ENCODE measurements at places on chromosomes 4 and X.

DNA sequence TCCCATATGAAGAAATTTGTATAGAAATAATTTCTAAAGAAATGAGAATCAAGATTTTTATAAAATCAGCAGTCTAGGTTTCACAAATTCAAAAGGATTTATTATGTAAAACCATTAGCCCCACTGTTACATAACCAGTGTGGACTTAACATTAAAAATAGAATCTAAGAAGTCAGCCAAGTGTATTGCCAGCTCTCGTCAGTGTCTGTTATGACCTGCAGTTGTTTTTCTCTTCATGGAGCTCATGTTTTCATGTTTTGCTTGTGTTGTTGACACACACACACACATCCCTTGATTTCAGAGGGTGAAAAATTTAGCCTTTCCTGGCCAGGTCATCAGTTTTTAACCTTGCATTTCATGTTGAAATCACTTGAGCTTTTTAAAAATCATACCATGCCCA is 39.5 kb downstream of the USP38 start:
- no peak overlapping the region for H3K4me3 ChIP-seq
- DNase-seq: peak; percentile 38
- no peak overlapping the region for H3K27ac ChIP-seq
- no peaks in the 10 kb centered on the region for H3K36me3 ChIP-seq
- no peaks in the 10 kb centered on the region for H3K27me3 ChIP-seq

GRCh38 chr4:42928582-42928981 is 36.1 kb downstream of the GRXCR1 start:
- no peak overlapping the region for H3K4me3 ChIP-seq
- no peak for DNase-seq
- H3K4me1 ChIP-seq: no peaks in the 10 kb centered on the region
- no peak overlapping the region for H3K27ac ChIP-seq

DNA sequence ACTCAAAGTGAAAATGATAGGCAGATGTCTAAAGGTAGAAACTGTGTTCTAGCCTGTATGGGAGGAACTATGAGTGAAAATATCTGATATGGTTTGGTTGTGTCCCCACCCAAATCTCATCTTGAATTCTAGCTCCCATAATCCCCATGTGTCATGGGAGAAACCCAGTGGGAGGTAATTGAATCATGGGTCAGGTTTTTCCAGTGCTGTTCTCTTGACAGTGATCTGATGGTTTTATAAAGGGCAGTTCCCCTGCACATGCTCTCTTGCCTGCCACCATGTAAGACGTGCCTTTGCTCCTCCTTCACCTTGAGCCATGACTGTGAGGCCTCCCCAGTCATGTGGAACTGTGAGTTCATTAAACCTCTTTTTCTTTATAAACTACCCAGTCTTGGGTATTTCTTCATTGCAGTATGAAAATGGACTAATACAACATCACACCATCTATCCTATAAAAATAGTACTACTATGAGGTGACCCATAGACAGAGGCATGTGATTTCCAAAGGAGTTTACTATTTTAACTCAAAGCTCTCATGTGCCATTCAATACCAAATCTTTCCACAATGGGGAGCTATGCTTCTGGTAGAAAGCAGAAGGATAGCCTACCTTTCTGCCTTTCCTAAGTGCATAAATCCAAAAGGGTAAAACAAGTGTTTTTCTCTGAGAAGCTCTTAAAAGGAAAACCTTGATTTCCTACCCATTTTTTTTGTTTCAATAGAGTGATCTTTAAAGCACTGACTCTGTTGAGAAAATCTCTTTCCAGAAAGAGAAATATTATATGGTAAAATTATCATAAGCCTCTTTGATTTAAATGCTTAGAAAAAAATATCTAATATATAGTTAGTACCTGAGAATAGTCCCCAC is 38.8 kb downstream of the SEC31A start:
- no peak overlapping the region for H3K27ac ChIP-seq
- DNase-seq: peak; percentile 11
- no peak overlapping the region for H3K4me3 ChIP-seq

DNA sequence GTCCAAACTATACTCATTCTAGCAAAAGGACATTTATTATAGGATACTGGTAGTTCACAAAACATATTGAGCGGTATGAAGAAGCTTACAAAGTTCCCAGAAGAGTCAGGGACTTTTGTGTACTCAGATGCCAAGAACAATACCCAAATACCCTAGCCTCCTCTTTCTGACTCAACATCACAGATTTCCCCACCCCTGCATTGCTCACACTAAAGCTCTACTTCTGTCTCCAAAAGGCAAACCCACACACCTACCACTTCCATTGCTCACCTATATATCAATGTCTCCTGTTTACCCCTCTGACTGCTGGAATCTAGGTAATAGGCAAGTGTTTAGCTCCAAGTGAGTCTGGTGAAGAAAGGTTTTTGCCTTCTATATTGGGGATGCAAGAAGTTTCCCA is 100.7 kb upstream of the HCCS start:
- no peaks in the 10 kb centered on the region for H3K4me1 ChIP-seq
- H3K27ac ChIP-seq: no peak overlapping the region
- no peak overlapping the region for H3K4me3 ChIP-seq
- H3K27me3 ChIP-seq: no peaks in the 10 kb centered on the region
- no peak for DNase-seq

- peaks cover 87% of the 10 kb centered on the region for H3K27me3 ChIP-seq
- peak within 1 kb of the TSS; percentile 26 for H3K4me3 ChIP-seq
- DNase-seq: peak; percentile 85
- H3K36me3 ChIP-seq: no peaks in the 10 kb centered on the region
- no peak within 1 kb of the TSS for H3K27ac ChIP-seq
- H3K4me1 ChIP-seq: peaks cover 20% of the 10 kb centered on the region
These were observed at the start of gene ARX for GRCh38 chrX:25015486-25016360. TSS of gene ARX (minus strand) at chrX:25015965. CDS start at chrX:25015737, 228 bp downstream.

GRCh38 chrX:825991-826390 is 195.4 kb downstream of the SHOX start:
- no peak overlapping the region for H3K4me3 ChIP-seq
- no peaks in the 10 kb centered on the region for H3K27me3 ChIP-seq
- peak; percentile 91 for DNase-seq
- no peaks in the 10 kb centered on the region for H3K4me1 ChIP-seq
- H3K27ac ChIP-seq: peak overlapping the region; percentile 92
- no peaks in the 10 kb centered on the region for H3K36me3 ChIP-seq

DNA sequence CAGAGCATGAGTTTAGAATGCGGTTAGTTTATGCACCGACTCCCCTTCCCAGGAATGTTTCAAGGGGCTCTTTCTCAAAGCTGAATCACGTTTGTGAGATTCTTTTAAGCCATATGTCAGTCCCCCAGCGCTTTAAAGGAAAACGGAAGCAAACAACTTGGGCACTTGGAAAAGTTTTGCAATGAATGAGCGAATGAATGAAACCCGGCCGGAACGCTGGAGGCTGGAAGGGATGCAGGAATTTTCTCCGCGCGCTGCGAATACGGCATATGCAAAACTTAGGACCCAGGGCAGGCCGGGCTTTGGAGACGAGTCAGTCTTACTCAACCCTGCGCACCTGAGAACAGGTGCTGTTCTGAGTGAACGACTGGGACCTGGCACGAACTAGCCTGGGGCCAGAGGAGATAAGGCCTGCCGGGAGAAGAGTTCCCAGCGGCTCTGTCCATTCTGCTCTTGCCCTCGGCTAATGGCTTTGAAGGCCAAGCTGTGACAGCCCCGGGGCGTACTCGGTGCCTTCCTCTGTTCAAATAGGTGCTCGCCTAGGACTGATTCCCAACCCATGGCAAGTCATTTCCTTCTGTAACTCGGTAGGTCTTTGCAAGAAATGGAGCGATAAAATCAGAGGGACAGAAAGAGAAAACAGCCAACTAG is 743 bp upstream of the NRK start:
- peaks cover 34% of the 10 kb centered on the region for H3K27me3 ChIP-seq
- peak overlapping the region; percentile 96 for H3K27ac ChIP-seq
- DNase-seq: peak; percentile 68
- peak overlapping the region; percentile 72 for H3K4me3 ChIP-seq
- H3K4me1 ChIP-seq: peaks cover 2% of the 10 kb centered on the region

DNA sequence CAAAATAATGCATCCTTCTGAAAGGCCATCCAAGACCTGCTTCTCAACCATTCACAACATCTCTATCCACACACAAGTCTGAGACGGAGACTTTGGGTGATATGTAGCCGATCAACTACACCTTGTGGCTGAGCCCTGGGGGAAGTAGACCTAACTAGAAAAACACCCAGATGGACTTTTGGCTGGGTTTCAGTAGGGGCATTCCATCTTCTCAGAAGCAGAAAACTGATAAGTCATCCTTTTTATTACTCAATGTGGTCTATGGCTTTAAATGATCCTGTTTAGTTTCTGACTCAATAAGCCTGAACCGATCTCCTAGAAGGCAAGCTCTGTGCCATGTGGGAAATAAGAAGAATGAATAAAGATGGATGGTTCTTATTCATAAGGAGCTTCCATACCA is 82.5 kb upstream of the AFF2 start:
- H3K27me3 ChIP-seq: no peaks in the 10 kb centered on the region
- DNase-seq: no peak
- no peak overlapping the region for H3K27ac ChIP-seq
- no peaks in the 10 kb centered on the region for H3K36me3 ChIP-seq
- no peaks in the 10 kb centered on the region for H3K4me1 ChIP-seq

- peaks cover 24% of the 10 kb centered on the region for H3K27me3 ChIP-seq
- no peaks in the 10 kb centered on the region for H3K36me3 ChIP-seq
These were observed 45.6 kb downstream of the FHL1 start for GRCh38 chrX:136192839-136193414.

- no peak overlapping the region for H3K4me3 ChIP-seq
- DNase-seq: peak; percentile 48
- no peaks in the 10 kb centered on the region for H3K27me3 ChIP-seq
- no peaks in the 10 kb centered on the region for H3K4me1 ChIP-seq
- H3K36me3 ChIP-seq: no peaks in the 10 kb centered on the region
These were observed 485.7 kb upstream of the HS3ST1 start for GRCh38 chr4:11914406-11914805.

DNA sequence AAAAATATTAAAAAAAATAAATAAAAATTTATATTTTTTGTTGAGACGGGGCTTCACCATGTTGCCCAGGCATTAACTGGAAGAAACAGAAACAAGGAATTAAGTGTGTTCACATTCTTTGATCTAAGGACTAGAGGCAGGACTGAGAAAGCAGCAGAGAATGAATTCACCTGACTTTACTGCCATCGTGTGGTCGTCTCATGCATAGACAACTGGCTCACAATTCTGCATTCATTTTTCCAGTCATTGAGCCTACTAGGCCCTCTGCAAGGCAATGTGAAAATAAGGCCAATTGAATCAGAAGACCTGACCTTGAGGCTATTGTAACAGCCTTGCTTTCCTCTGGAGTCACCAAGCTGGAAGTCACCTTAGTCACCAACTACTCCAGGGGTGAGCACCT is 37.4 kb downstream of the LHFPL1 start:
- no peaks in the 10 kb centered on the region for H3K36me3 ChIP-seq
- no peak overlapping the region for H3K27ac ChIP-seq
- peak; percentile 76 for DNase-seq
- H3K4me1 ChIP-seq: no peaks in the 10 kb centered on the region
- H3K27me3 ChIP-seq: peaks cover 14% of the 10 kb centered on the region

- DNase-seq: no peak
- no peak overlapping the region for H3K4me3 ChIP-seq
- H3K27me3 ChIP-seq: no peaks in the 10 kb centered on the region
- no peaks in the 10 kb centered on the region for H3K4me1 ChIP-seq
- no peaks in the 10 kb centered on the region for H3K36me3 ChIP-seq
- no peak overlapping the region for H3K27ac ChIP-seq
These were observed 951.1 kb downstream of the FAT4 start for GRCh38 chr4:126265888-126266287.

DNA sequence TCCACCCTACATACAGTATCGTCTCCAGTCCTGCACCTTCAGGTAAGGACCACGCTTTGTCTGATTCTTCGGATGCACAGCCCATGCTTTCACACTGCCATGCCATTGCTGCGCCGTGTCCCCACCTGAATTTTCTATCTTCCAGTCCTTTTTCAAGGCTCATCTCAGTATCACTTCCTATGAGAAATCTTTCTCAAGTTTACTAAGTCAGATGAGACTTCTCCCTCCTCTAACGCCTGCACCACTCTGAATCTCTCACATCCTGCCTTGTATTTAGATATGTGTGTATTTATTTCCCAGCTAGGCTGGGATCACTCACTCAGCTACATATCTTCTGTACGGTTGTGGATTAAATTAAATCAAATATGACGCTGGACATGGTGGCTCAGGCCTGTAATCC is 116.8 kb downstream of the SMIM20 start:
- H3K4me1 ChIP-seq: peaks cover 50% of the 10 kb centered on the region
- no peak for DNase-seq
- no peak overlapping the region for H3K4me3 ChIP-seq
- peaks cover 9% of the 10 kb centered on the region for H3K27me3 ChIP-seq
- peak overlapping the region; percentile 75 for H3K27ac ChIP-seq
- H3K36me3 ChIP-seq: no peaks in the 10 kb centered on the region

GRCh38 chr4:76799718-76800117 is 98.2 kb downstream of the SOWAHB start:
- peaks cover 7% of the 10 kb centered on the region for H3K4me1 ChIP-seq
- H3K36me3 ChIP-seq: no peaks in the 10 kb centered on the region
- no peaks in the 10 kb centered on the region for H3K27me3 ChIP-seq
- DNase-seq: no peak

- peaks cover 2% of the 10 kb centered on the region for H3K27me3 ChIP-seq
- no peaks in the 10 kb centered on the region for H3K36me3 ChIP-seq
- no peak overlapping the region for H3K27ac ChIP-seq
- no peak overlapping the region for H3K4me3 ChIP-seq
- no peaks in the 10 kb centered on the region for H3K4me1 ChIP-seq
- peak; percentile 56 for DNase-seq
These were observed 5.0 kb downstream of the P2RY10 start for GRCh38 chrX:78950009-78950835.

- no peak overlapping the region for H3K4me3 ChIP-seq
- no peak overlapping the region for H3K27ac ChIP-seq
- no peaks in the 10 kb centered on the region for H3K36me3 ChIP-seq
- DNase-seq: peak; percentile 13
These were observed 195.9 kb downstream of the CPEB2 start for GRCh38 chr4:15198070-15198727.

- peak; percentile 92 for DNase-seq
- H3K27ac ChIP-seq: no peak overlapping the region
- no peaks in the 10 kb centered on the region for H3K27me3 ChIP-seq
- H3K36me3 ChIP-seq: no peaks in the 10 kb centered on the region
- no peaks in the 10 kb centered on the region for H3K4me1 ChIP-seq
- no peak overlapping the region for H3K4me3 ChIP-seq
These were observed 391.4 kb downstream of the RAB28 start for GRCh38 chr4:13092702-13093101.
